NCI-H82 (cell line): ENCODE measurements at places on chromosomes 1 and 21.

DNA sequence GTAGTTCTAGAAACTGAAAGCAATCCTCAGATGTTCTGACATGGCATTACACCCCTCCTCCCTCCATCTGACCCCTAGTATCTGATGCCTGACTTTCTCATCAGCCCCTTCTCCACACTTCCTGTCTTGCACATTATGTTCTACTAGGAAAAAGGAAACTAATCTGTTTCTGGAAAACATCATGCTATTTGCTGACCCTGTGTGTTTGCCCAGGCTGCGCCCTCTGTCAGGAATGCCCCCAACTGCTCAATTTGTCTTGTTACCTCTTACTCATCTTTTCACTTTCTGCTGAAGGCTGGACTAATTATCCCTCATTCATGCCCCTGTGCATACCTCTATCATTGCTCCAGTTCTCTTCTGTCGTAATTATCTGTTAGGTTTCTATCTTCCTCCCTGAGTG is 37.5 kb upstream of the DAB1 start:
- no peak for DNase-seq

DNA sequence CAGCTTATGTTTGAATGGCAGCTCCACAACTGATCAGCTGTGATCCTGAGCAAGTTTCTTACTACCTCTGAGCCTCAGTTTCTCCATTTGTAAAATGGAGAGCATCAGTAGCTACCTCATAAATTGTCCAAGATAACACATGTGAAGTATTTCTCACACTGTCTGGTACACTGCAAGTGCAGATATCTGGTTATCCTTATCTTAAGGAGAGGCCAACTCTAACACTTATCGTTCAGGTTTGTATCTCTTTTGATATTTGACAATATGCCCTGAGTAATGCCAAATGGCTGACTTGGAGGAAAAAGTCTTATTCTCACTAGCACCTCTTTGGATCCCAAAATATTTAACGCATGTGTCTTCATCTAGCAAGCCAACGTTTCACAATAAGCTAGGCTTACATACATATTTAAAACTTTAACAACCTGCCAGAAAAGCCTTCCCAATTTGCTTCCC is 2.7 kb downstream of the CSRP1 start:
- DNase-seq, result no peak

DNA sequence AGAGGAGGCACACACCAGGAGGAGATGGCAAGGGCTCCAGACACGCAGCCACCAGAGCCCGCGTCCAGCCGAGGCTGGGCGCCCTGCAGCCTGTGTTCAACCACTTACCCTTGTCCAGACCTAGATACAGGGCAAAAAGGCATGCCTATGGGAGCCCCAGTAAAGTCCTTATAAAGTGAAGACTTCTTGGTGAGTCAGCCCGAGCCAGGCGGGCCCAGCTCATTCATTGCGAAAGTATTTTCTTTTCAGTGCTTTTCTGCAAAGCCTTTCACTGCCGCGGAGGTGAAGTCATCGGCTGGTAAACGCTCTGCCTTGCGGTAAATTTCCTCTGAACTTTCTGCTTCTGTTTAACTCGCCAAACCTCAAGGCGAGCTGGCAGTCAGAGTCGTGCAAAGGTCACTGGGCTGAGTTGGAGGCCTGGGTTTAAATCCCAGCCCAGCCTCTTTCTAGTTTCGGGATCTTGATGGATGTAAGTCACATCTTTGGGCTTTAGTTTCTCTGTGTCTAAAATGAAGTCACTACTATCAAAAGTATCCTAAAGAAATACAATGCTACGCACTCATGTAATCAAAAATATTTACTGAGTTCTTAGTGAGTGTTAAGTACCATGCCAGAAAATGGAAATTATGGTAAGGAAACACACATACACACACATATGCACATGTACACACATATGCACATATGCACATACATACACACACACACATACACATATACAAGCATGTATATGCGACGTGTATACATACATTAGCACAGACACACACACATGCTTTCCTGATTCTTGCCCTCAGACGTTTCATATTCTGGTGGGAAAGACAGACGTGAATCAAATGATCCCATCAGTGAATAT is 54.7 kb upstream of the IFFO2 start:
- DNase-seq, result no peak

- no peak for DNase-seq
These were observed 9.4 kb downstream of the MATN1 start for GRCh38 chr1:30714025-30714424.

GRCh38 chr21:28590026-28590425 is 402.7 kb downstream of the LTN1 start:
- no peak for DNase-seq

DNA sequence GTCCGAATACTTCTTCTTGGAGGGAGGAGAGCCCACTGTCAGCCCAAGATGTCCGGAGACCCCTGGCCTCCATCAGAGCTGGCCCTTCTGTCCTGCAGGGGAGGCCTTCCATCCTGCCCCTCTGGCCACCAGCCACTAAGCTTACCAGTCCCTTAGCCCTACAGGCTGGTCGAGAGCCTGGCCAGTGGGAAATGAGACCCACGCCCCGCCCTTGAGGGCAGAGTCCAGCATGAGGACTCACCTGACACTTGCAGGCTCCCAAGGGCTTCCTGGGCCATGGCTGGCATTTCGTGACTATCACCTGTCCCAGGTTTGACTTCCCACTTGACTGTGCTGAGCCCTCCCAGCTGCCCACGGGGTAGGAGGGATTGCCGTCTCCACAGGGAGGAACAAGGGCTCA is 361.8 kb upstream of the VAMP3 start:
- no peak for DNase-seq

DNA sequence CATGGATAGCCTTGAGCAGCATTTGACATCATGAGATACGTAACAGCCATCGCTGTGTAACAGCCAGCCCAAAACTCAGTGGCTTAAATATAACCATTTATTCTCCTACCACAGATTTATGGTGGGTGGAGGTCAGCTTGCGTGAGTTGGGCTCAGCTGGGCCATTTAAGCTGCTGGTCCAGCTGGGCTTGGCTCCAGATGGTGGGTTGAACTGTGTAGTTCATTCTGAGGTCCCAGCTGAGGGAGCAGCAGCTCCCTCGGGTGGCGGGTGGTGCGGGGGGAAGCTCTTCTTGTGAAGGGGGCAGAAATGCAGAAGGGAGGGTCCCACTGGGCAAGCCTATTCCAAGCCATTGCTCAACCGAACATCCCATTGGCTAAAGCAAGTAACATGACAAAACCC is 75.9 kb downstream of the IGSF21 start:
- DNase-seq, result peak; percentile 88

GRCh38 chr21:41045534-41046268 is 122.3 kb upstream of the BACE2 start:
- DNase-seq, result peak; percentile 86

DNA sequence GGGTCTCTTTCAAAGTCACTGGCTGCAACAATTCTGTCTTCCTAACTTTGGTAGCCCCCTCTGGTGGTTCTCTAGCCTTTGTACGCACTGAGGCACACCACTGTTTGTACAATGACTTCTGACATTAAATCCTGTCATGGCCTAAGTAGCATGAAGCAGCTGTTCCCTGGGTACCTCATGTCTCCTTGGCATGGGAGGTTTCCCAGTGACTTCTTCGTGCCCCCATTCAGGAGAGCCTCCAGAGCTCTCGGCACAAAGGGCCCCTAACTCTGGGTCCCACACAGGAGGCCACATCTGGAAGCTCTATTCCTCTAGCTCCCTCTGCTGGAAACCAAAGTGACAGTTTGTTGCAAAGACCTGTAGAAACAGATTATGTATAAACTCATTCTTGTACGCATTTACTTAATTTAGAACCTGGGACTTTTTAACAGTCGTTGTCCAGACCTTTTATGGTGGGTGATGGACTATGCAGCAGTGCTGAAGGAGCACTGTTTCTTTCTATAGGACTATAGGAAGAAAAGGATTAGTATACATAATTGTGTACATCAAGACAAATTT is 13.4 kb downstream of the SWT1 start:
- peak; percentile 95 for DNase-seq

DNA sequence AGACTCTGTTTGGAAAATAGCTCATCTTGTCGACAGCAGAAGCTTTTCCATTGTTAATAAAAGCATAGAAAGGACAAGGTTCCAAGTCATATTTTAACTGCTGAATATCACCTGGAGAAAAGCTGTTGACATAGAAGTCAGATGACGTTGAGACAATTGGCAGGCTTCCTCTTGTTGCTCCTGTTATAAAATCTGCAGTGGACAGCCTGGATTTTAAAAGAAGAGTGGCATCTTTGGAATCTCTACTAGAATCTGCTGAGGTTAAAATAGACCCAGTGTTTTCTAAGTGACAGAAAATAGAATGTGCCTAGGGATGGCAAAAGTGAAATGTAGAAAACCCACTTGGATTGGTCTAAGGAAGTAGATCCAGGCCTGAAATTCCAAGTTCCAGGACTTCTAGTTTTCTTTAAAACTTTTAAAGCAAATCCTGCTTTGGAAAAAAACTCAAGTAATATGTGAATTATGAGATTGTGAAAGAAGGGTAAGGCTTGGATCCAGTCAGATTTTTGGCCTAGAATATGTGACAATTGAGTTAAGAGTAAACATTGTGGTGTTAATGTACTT is 53.6 kb upstream of the NEXN start:
- no peak for DNase-seq

GRCh38 chr1:8652467-8653046 is 164.9 kb downstream of the RERE start:
- no peak for DNase-seq

GRCh38 chr1:112870887-112871646 is 84.9 kb downstream of the SLC16A1 start:
- DNase-seq, result no peak

- peak; percentile 35 for DNase-seq
These were observed 27.7 kb downstream of the RPL5 start for GRCh38 chr1:92859400-92860039.

- DNase-seq, result no peak
These were observed 71.3 kb downstream of the RIPK4 start for GRCh38 chr21:41695513-41695912.
